ENCODE measurements at places on chromosomes 12 and 14. TPM values are rescaled to one million over a fixed set of nuclear protein-coding genes. Genes with fewer than 3 reads are reported as not detected.

DNA sequence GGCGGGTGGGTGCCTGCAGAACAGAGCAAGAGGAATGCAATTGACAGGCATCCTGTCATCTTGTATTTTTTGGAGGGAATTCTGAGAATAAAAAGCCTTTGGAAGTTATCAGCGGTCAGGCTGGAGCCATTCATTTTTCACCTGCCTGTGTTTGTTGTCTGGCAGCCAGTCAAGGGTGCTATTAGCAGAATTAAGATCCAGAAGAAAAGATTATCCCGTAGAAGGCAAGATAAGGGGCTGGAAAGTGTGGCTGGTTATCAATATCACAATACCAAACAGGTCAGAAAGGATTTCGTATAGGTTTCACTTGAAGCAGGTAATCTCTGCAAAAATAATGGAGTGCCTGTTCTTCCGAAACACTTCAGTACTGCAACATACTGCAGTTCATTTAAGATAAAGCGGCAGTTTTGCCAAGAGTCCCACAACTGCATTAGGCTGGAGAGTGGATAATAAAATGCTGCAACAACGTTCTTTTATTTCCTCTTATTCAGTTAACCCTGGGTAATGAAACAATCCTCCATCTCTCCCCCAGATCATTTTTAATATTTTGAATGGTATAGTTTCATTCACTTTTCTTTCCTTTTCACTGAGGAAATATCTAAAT is 171.2 kb upstream of the CDKN3 start:
- no peak for DNase-seq

DNA sequence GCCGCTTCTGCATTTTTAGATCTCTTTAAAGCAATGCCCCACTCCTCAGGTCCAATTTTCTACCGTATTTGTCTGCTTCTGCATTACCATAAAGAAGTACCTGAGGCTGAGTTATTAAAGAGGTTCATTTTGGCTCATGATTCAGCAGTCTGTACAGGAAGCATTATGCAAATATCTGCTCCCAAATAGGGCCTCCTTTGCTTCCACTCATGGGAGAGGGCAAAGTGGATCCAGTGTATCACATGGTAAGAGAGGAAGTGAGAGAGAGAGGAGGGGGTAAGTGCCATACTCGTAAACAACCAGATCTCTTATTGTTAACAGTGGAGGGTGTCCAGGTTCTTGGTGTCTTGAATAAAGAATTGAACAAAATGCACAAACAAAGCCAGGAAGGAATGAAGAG is 316.1 kb upstream of the SEL1L start:
- no peak for DNase-seq

PPP4R4 gene
- 11.2 TPM for total RNA-seq

GUCY2C gene
- total RNA-seq = not detected

DNA sequence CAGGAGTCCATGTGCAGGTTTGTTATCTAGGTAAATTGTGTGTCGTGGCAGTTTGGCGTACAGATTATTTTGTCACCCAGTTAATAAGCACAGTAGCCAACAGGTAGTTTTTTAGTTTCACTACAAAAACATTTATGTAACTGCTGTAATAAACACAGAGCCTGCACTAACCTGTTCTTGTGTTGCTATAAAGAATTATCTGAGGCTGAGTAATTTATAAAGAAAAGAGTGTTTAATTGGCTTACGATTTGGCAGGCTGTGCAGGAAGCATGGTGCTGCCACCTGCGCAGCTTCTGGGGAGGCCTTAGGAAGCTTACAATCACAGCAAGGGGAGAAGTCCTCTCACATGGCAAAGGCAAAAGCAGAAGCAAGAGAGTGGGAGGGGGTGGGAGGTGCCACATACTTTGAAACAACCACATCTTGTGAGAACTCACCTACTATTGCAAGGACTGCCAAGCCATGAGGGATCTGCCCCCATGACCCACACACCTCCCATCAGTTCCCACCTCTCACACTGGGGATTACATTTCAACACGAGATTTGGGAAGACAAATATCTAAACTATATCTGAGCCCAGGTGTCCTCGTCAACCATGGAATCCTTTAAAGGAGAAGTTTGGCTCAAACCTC is 266.4 kb upstream of the GRIP1 start:
- no peak for DNase-seq

- no peak for DNase-seq
Measured at GRCh38 chr12:118271770-118272417, 100.8 kb downstream of the TAOK3 start.

- no peak for DNase-seq
Measured at GRCh38 chr12:4106621-4107020, 166.9 kb upstream of the CCND2 start.

GRCh38 chr14:54568821-54569595 is 2.1 kb downstream of the SAMD4A start:
- DNase-seq = no peak

KERA gene
- 0.13 TPM for total RNA-seq

TGM1 gene
- total RNA-seq = 152 TPM

DNA sequence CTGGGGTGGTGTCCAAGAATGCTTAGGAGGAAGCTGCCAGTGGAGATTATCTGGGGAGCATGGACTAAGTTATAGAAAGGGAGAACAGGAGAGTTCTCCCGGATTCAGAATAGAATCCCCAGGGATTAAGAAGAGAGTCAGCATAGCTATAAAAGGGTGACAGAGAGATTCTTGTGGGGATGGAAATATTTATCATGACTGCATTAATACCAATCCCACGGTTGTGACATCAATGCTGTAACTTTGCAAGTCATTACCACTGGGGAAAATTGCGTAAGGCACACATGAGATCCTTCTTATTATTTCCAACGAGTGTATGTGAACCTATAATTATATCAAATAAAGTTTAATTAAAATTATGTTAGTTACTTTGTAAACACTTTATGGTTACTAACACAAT is 447.9 kb upstream of the TMEM132C start:
- no peak for DNase-seq

GRCh38 chr14:100911665-100912316 is 8.3 kb upstream of the RTL1 start:
- DNase-seq = no peak

TSPAN19 gene
- total RNA-seq = not detected

DNA sequence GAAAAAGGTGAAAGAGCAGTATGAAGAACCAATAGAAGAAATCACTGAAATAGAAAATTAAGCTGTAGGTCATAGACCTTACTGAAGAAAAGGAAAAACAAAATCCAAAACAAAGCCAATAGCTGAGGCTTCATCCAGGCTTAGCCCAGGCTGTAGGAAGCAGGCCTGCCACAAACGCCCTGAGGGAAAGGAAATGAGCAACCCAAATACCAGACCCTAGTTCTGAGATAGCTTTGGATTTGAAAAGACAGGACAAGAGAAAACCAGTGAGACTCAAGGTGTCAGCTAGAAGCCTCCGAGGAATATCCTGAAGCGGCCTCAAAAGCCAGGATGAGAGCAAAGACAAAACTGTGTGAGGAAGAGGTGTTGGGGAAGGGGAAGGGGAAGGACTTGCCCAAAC is 79.2 kb downstream of the FERMT2 start:
- no peak for DNase-seq

IFNG gene
- not detected for total RNA-seq

- no peak for DNase-seq
Measured at GRCh38 chr14:92144708-92145107, 22.9 kb downstream of the CPSF2 start.

OTX2 gene
- not detected for total RNA-seq

- no peak for DNase-seq
Measured at GRCh38 chr12:31274520-31275300, 51.2 kb downstream of the SINHCAF start.

DNA sequence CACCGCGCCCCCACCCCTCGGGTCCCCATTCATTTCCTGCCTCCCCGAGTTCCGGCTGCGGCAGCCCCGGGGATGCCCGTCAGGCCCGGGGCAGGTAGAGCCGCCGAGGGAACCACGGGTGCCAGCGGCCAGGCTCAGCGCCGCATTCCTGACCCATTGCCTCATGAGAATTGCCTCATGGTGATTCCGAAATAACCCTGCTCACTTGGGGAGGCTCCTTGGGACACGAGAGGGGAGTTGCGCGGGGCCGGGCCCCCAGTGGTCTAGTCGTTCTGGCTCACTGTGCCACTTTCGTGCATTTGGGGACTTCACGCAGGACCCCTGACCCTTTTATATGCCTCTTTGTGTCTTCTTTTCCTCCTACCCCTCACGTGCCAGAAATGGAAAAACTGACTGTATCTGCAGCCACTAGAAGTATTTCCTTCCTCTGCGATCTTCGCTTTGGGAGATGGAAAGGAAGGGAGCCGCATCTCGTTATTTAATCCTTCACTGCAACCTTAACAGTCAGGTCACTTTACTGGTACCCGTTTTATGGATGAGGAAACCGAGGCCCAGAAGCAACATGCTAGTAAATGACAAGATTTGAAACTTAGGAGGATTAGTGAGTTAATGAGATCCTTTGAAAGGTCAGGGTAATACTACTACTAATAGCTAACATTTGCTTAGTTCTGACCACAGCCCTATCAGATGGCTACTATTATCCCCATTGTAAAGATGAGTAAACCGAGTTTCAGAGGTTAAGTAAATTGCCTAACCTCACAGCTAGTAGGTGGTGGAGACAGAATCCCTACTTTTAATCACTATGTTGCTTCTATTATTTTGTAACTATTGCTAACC is 768 bp downstream of the PTPN11 start:
- peak; percentile 60 for DNase-seq

GRCh38 chr12:91361864-91362263 is 179.2 kb upstream of the DCN start:
- no peak for DNase-seq

GRCh38 chr14:97900196-97900854 is 1103.1 kb downstream of the VRK1 start:
- DNase-seq = no peak

DNA sequence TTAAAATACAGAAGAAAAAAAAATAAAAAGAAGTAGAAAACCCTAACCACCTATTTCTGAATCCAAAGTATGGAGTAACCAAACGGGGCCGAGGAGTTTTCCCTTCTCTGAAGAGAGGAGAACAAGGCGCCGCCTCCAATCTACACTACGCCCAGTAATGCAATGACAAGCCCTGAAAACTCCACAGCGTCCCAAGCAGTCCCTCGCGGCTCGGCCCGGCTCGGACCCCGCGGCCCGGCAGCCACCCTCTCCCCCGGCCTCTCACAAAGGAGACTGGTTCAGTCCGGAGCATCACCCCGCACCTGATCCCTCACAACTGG is 371 bp downstream of the CHD8 start:
- no peak for DNase-seq

GRCh38 chr14:44798386-44799242 is 163.1 kb downstream of the KLHL28 start:
- DNase-seq = no peak

INHBE gene
- not detected for total RNA-seq

DNA sequence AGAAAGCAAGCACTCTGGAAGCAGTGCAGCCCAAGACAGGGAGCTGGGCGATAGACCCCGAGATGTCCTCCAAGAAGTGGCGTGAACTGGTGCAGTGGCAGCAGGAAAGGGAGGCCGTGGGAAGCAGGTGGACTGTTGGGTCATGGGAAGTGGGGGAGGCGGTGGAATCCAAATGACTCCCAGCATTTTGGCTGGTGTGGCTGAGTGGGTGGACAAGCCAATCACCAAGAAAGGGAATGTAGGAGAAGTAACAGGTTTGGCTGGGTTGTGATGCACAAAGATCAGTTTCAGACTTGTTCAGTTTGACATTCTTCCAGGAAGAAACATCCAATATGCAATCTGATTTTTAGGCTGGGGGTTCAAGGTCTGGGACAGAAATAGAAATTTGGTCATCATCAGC is 46.0 kb upstream of the KTN1 start:
- DNase-seq = no peak

NYNRIN gene
- 27.3 TPM for total RNA-seq

GRCh38 chr12:7542813-7543212 is 39.2 kb upstream of the CD163 start:
- no peak for DNase-seq

DNA sequence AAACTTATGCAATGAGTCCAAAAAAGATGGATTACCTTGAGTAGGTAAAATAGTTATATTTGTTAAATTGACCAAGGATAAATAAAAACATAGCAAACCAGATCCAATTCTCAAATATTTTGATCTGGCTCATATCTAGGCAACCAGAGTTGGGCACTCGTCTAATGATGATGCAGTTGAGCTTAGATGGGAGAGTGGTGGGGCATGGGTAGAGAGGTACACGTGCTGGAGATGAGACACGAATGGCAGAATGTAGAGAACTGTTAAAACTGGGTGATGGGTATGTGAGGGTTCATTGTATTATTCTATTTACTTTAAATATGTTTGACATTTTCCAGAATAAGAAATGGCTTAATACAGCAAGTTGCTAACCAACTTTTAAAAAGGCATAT is 7.6 kb upstream of the RNF34 start:
- DNase-seq = no peak

- DNase-seq = no peak
Measured at GRCh38 chr14:58060077-58060476, 91.9 kb downstream of the ARMH4 start.

CLEC6A gene
- total RNA-seq = not detected

DNA sequence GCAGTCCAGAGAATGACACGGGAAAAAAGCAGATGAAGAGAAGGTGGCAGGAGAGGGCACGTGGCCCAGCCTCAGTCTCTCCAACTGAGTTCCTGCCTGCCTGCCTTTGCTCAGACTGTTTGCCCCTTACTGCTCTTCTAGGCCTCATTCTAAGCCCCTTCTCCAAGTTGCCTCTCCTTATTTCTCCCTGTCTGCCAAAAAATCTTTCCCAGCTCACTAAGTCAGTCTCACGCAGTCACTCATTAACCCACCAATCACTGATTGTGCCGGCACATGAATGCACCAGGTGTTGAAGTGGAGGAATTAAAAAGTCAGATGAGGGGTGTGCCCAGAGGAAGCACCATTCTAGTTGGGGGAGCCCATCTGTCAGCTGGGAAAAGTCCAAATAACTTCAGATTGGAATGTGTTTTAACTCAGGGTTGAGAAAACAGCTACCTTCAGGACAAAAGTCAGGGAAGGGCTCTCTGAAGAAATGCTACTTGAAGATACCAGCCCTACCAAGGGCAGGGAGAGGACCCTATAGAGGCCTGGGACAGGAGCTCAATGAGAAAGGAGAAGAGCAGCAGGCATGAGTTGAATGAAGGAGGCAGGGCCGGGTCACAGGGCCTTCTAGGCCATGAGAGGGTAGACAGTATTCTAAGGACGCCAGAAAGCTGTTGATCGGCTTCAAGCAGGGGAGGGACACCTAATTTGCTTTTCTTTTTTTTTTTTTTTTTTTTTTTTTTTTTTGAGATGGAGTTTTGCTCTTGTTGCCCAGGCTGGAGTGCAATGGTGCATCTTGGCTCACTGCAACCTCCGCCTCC is 40.9 kb downstream of the DAD1 start:
- DNase-seq = no peak

SALL2 gene
- 11.9 TPM for total RNA-seq

- DNase-seq = no peak
Measured at GRCh38 chr12:116144384-116144783, 133.1 kb downstream of the MED13L start.

All from ovary (tissue), 10 donors.